Adrenal gland (tissue), 19 donors: ENCODE measurements at places on chromosomes 16 and 17. TPM values are rescaled to one million over a fixed set of nuclear protein-coding genes. Genes with fewer than 3 reads are reported as not detected.
A peak's percentile ranks its signal among the peaks of the same experiment; 100 is the strongest.

GRCh38 chr17:2837147-2837561 is 40.9 kb downstream of the RAP1GAP2 start:
- no peak for DNase-seq

GRCh38 chr17:79803421-79803996 is 6.6 kb upstream of the CBX8 start:
- no peak for DNase-seq

Gene TBC1D3
- not detected for polyA plus RNA-seq

Gene TMEM238L
- 0.07 TPM for polyA plus RNA-seq

Gene NPIPB6
- 1.1 TPM for polyA plus RNA-seq

Gene PLLP
- polyA plus RNA-seq = 2.7 TPM

DNA sequence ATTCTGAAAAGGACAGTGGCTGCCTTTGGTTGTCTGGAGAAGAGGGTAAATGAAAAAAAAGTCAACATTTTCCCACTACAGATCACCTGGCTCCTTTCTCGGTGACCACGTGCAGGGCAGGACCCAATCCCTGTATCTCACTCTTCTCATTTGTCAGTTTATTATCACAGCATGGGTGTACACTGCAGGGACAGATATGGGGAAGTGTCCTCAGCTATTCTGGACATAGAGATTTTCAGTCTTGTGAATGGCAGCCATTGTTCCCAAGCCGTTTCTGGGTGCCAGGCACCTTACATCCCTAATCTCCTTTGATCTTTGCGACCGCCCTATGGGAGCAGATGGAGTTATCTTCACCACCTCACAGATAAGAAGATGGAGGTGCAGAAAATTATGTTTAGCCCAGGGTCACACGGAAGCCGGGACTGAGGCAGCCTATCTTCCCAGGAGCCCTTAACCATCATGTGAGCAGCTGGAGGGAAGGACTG is 7.2 kb downstream of the ADORA2B start:
- DNase-seq = no peak

Gene MYH13
- not detected for polyA plus RNA-seq

GRCh38 chr16:31258366-31258765 is 1.4 kb upstream of the ITGAM start:
- DNase-seq = no peak

DNA sequence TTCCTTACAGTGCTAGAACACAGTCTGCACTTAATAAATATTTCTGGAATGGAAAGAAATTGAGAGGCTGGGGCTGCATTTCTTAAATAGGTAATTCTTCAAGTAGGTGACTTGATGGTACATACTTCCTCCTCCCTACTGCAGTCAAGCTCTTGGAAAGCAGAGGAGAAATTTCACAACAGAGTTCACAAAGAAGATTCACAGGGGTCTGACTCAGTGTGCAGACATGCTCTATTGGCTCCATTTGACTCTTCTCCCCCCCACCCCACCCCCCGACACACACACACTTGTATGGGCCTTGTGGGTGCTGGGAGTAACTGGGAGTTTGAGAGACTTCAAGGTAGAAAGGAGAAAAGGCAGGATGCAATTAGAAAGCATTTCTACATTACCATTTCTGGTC is 6.2 kb upstream of the MYOCD start:
- no peak for DNase-seq

DNA sequence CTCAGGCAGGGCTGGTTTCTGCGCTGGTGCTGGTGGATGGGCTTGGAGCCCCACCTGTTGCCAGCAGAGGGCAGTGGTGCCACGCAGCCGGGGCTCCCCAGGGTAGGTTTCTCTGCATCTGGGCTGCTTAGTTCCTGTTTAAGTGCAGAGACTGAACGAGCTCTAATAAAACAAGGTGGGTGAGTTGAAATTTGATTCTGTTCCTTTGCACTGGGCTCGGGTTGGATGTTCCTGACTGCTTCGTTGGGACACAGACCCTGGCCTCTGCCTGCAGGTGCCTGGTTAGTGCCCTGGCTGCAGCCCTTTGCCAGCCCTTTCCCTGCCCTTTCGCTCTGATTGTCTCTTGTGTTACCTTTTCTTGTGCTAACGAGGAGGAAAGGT is 30.0 kb downstream of the TBCD start:
- DNase-seq = peak; percentile 80

GRCh38 chr17:35799942-35800341 is 4.5 kb upstream of the MMP28 start:
- DNase-seq = peak; percentile 91

DNA sequence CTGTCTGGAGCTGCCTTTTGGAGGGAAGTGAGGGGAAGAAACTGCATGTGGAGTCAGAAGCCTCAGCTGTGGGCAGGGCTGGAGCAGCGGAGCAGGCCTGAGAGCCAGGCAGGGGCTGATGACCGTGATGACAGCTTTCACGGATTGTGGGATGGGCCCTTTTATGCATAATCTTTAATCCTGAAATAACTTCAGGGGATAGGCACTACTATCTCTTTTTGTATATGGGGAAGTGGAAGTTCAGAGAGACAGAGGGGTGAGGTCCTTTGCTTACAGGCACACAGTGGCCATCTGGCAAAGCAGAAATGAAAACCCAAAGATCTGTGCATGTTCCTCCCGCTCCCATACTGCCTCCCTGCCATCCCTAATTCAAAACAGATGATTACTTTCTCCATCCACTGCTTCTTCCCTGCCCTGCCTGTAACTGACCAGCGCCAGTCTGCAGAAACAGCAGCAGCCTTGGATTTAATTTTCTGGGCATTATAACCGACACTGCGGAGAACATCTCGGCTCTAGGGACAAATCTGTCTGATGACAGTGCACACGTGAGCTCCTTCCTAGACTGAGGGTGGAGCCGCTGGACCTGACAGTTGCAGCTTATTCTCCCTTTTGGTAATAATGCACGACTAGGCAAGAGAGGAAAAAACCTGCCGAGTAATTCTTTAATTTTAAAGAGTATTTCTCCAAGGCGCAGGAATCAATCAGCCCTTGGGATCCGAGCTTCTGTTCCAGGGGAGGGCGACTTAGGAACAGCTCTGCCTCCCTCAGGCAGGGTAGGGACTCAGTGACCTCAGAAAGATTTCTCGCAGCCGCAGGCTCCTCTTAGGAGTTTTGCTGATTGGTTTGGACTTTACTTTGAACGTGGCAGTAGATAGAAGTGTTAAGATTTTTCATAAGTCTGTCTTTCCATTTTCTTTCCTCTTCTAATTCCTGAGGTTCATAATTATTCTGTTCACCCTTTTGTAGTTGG is 95.4 kb downstream of the UTP18 start:
- no peak for DNase-seq

Gene NPIPA8
- 28.6 TPM for polyA plus RNA-seq

GRCh38 chr16:75023009-75023408 is 24.2 kb downstream of the ZNRF1 start:
- no peak for DNase-seq

Gene AGRP
- polyA plus RNA-seq = 56.7 TPM

Gene TNK1
- polyA plus RNA-seq = 0.13 TPM

Gene BOLA2B
- 250 TPM for polyA plus RNA-seq

DNA sequence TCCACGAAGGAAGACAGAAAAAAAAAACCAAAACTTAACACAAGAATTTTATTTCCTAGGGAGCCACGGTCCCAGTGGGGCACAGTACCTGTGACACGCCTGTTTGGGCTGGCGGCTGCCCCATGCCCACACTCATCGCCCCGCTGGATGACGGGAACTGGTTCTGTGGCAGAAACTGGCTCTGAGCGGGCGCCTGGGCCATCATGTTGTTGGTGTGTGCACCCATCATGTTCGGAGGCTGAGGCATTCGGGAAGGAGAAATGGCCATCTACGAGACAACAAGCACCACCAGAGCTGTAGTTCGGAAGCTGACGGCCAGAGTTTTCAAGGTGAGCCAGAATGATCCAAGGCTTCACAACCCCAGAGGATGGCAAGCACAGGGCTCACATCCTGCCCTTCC is 56.3 kb upstream of the TRAP1 start:
- no peak for DNase-seq

DNA sequence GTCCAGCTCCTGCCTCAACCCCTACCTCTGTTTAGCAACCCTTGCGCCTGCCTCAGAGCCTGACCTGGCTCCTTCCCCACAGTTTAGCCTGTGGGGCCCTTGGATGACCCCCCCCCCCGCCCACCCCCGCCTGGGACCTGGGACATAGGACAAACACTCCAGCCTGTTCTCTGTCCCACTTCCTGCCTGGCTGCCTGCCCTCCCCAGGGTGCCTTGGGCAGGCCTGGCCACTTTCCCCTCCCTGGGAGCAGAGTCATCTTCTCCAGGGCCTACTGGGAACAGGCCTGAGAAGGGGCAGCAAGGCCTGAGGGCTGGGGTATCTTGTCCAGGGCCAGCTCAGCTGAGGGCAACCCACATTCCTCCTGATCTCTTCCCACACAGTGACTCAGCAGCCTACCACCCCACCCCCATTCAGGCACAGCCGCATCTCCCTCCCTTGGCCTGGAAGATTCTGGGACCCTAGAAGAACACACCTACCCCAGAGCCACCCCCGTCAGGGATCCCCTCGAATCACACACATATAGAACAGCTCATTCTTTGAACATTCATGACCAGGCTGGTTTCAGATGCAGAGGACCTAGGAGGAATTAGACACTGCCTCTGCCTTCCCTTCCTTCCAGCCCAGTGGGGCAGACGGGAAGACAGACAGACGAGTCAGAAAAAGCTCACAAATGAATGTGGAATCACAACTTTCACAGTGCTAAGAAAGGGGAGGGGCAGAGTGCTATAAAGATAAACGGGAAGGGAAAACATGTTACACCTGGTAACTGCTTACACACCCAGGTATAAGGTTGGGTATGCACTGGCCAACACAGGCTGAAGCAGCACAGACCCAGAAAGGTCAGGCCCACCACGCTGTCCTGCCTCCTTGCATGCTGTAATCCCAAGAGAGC is 6.0 kb downstream of the FHOD1 start:
- DNase-seq = peak; percentile 82

Gene NKD1
- polyA plus RNA-seq = 0.84 TPM

DNA sequence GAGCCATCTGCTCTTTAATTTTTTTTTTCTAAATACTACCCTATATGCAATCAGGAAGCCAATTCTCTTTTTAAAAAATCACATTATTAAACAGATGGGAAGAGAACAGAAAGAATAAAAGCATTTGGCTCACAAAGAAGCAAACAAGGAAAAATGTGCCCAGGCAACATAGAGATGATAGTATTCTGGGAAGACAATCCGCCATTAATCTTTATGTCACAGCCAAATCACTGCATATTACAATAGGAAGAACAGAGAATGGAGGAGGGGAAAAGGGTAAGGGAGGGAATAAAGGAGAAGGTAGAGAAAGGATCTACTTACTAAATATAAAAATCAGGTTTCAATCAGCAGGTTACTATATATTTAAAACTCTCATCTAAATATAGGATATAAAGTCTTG is 34.3 kb downstream of the STAT5B start:
- DNase-seq = no peak

Gene SHISA9
- 4.7 TPM for polyA plus RNA-seq
